ENCODE measurements at places on chromosomes 11 and 22.
A peak's percentile ranks its signal among the peaks of the same experiment; 100 is the strongest.

- no peak for DNase-seq
Observed at GRCh38 chr22:30361916-30362650, 5.3 kb downstream of the CCDC157 start.

DNA sequence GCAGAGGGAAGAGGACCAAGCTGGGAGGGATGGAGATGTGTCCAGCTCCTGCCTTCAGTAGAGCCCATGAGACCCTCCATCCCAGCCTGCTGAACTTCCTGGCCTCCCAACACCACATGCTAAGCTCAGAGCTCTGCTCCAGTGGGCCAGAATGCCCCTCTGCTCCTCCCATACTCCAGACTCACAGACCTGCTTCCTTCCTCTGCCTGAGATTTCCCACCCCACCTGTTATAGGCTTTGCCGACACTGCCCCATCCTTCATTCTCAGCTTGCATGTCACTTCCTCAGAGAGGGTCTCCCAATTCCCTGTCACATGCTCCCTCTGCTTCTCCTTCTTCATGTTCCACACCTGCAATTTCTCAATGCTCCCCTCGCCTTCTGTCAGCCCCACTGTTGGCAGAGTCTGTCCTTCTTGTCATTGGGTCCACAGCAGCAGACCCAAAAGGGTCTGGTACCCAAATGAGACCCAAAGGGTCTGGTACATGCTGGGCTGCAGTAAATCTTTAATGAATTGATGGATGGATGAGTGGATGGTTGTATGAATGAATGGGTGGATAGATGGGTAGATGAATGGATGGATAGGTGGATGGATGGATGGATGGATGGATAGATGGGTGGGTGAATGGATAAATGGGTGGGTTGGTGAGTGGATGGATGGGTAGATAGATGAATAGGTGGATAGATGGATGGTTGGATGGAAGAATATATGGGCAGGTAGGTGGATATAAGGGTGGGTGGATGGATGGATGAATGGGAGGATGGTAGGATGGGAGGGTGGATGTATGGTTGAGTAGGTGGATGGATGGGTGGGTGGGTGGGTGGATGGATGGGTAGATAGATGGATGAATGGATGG is 105.3 kb upstream of the FGF3 start:
- peak; percentile 51 for DNase-seq

- DNase-seq: no peak
Observed at GRCh38 chr11:61539006-61539405, 30.5 kb downstream of the LRRC10B start.

DNA sequence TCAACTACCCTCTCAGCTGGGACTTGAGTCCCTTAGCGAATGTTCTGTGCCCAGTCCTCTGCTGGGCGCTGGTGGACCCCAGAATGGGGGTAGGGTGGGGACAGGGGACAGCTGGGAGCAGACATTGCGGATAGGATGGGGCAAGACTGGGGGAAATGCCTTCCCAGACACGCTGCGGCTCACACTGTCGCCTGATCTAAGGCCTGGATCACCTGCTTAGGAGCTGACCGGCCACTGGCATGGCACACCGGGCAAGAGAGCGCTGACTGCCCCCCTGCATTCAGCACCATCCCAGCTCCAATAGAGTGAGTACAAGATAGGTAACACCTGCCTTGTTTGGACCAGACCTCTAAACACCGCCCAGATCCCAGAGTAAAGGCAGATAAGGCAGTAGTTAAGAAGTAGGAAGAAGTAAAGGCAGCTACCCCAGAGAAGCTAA is 1.4 kb downstream of the ARVCF start:
- no peak for DNase-seq

DNA sequence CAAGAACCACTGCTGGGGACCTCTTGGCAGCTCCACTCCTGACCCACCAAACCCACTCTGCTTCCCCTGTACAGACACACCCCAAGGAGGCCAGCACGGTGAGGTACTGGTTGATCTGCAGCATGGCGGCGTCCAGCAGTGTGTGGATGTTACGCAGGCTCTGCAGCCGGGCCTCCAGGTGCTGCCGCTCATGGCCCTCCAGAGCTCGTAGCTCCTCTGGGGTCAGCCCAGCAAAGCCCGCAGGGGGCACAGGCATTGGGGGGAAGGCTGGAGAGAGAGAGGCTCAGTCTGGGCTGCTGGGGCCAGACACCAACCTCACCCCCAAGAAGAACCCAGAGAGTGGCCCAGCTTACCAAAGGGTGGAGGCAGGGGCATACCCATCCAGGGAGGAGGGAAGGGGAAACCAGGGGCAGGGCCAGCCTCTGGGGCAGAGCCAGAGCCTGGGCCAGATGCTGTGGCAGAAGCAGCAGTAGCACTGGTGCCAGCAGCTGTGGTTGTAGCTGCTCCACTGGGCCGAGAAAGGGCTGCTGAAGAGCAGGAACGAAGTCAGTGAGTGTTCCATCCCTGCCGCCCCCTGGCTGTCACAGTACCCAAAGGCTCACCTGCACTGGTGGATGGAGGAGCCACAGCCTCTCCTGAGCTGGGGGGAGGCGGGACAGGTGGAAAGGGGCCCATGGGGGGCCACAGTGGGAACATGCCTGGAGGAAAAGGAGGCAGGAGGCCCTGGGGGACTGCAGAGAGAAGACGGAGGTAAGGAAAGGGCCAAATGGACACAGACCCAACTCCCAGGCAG is 4.5 kb downstream of the SYVN1 start:
- DNase-seq: no peak

- DNase-seq: no peak
Observed at GRCh38 chr11:95500466-95500865, 269.5 kb upstream of the SESN3 start.

- no peak for DNase-seq
Observed at GRCh38 chr11:131690776-131691175, 320.4 kb downstream of the NTM start.

- no peak for DNase-seq
Observed at GRCh38 chr22:45473626-45474237, 29.0 kb upstream of the FBLN1 start.

GRCh38 chr11:117888139-117888566 is 11.7 kb upstream of the FXYD6 start:
- no peak for DNase-seq

DNA sequence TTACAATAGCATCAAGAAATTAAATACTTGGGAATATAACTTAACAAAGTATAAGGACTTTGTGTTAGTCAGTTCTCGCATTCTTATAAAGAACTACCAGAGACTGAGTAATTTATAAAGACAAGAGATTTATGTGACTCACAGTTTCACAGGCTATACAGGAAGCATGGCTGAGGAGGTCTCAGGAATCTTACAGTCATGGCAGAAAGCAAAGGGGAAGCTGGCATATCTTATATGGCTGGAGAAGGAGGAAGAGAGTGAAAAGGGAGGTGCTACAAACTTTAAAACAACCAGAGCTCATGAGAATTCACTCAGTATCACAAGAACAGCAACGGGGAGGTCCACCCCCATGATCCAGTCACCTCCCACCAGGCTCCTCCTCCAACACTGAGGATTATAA is 32.0 kb upstream of the CCDC134 start:
- DNase-seq: no peak

GRCh38 chr22:50612528-50613221 is 12.1 kb downstream of the MAPK8IP2 start:
- DNase-seq: peak; percentile 24
